ENCODE measurements at places on chromosomes 2 and 18.

DNA sequence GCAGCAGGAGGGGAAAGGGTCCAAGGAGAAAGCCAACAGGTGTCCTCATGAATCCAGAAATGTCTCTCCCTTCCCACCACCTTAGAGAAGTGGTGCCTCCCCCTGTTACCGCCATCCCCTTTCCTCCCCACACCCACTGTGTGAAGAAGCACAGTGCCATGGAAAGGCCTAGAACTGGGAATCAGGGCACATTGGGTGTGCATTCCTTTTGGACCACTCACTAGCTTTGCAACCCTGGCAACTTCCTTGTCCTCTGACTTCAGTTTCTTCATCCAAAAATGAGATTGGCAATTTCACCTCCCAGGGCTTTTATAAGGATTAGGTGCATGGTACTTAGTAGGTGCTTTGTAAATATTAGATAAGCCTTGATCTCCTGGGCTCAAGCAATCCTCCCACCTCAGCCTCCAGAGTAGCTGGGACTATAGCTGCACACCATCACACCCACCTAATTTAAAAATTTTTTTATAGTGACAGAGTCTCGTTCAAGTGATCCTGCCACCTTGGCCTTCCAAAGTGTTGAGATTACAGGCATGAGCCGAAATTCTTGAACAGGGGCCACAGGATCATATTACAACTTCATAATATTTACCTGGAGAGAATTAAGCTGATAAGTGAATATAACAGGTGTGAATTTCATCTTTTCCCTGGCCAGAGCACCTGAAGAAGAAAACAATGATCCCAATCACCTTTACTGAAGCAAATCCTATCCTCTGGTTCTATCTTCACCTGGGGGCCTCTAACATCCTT lies 97.9 kb upstream of the TAF1B start:
- peak; percentile 46 for DNase-seq

DNA sequence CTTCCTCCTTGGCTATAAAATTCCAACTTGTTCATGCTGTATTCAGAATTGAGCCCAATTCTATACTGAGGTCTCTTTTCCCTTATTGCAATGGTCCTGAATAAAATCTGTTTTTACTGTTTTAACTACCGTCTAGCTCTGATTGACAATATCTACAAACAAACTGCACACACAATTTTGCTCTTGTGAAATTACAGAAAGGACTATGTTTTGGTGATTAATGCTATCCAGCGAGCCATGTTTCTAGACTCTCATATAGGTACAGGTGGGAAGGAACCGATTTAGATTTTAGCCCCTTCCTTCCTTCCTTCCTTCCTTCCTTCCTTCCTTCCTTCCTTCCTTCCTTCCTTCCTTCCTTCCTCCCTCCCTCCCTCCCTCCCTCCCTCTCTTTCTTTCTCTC lies 254.4 kb downstream of the SLC4A3 start:
- no peak for DNase-seq

- DNase-seq: no peak
Observed at GRCh38 chr18:76658627-76659026, 163.6 kb upstream of the ZNF516 start.

DNA sequence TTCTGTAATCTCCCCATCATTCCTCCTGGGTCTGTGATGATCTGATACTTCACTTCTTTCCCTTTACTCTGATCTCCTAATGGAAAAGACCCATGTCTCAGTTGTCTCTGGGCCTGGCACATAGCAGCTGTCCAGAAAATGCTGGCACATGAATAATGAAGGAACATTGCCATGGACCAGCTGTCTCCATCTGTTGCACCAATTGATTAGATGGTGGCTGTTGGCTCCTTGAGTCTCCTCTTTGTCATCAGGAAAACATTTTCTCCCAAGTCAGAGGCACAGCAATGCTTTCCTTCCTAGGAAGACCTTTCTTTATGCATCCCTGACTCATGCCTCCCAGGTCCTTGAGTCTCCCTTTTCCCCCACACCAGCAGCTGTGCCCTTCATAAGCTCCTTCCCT lies 286.2 kb upstream of the CXCR4 start:
- DNase-seq: no peak

Measured in fibroblast of skin of back (primary cell).